Panc1 (cell line): ENCODE measurements at places on chromosomes 5 and 9.

- DNase-seq, result no peak
Observed at GRCh38 chr5:97009212-97009898, 73.5 kb downstream of the LNPEP start.

GRCh38 chr9:96177005-96177718, 124.8 kb downstream of the HSD17B3 start:
- no peak for DNase-seq

DNA sequence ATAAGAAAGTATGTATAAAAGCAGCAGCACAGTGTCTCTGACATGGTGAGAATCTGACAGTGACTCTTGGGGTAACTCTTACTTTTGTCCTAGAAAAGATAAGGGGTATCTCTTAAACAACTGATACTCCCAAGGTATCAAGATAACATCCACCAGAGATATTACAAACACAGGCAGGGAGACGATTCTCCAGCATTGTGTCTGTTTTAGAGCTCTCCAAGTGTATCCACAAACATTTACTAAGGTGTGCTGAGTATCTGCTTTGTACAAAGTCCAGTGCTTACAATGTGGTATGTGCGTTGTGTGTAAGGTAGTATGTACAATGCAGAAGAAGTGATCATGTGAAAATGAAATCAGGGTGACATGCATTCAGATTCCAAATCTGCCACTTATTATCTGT, 4.4 kb upstream of the TMEM245 start:
- no peak for DNase-seq

DNA sequence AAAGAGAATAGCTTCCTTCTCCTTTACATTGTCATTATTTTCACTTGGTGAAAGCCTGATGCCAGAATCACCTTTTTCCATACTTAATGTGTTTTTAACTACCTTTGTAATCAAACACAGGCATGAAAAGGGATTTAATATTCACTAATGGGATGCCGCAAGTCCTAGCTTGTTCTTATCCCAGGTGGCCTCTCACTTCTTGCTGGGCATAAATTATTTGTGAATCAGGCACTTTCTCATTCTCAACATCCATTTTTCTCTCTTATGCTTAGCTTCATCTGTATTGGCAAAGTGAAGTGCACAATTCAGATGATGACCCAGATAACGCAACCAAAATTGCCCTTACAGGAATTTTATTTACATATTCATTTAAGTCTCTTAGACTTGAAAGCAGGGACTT, 10.9 kb downstream of the ACTL7B start:
- DNase-seq, result no peak

DNA sequence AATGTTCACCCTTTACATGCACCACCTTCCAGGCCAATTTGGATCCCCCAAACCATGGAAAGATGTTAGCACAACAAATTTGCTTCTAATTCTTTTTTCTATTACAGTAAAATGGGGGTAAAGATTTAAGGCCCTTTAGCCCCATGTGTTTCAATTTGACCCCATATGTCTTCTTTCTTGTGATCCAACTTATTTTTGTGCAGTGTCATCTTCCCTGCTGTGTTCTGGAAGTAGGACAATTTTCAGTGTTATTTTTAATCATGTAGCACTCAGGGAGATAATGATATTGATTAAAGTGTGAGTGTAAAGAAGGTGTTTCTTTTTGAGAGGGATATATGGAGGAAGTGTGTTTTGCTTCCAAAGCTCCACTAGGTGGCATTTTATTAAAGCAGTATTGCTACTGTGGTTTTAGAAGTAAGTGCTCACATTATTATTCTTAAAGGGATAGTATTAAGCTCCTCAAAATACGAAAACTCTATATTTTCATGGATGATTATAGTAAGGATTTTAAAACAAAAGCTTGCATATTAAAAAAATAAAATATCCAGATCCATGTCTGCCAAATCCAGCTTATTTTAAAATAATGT, 118.7 kb upstream of the ATP10B start:
- DNase-seq, result no peak

DNA sequence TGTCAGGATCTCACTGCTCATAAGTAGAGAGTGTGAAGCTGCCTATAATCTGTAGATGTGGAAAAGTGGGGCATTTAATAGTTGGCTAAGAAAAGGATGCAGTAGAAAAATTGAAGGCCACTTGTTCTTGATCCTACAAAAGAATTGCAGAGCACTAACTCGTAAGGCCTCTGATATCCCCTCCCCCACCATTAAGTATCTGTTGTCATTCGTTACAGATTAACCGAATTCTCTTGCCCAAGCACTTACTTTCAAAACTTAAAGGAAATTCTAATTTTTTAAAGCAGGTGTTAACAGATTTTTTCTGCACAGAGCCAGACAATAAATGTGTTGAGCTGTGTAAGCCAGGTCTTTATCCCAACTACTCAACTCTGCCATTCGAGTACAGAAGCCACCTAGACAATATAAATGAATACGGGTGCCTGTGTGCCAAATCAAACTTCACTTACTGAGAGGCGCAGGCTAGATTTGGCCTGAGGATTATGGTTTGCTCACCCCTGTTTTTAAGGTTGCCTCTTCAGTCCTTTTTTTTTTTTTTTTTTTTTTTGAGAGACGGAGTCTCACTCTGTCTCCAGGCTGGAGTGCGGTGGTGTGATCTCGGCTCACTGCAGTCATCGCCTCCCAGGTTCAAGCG, 234.8 kb downstream of the RFK start:
- DNase-seq, result no peak

GRCh38 chr5:87399720-87400119, 13.0 kb downstream of the CCNH start:
- no peak for DNase-seq

DNA sequence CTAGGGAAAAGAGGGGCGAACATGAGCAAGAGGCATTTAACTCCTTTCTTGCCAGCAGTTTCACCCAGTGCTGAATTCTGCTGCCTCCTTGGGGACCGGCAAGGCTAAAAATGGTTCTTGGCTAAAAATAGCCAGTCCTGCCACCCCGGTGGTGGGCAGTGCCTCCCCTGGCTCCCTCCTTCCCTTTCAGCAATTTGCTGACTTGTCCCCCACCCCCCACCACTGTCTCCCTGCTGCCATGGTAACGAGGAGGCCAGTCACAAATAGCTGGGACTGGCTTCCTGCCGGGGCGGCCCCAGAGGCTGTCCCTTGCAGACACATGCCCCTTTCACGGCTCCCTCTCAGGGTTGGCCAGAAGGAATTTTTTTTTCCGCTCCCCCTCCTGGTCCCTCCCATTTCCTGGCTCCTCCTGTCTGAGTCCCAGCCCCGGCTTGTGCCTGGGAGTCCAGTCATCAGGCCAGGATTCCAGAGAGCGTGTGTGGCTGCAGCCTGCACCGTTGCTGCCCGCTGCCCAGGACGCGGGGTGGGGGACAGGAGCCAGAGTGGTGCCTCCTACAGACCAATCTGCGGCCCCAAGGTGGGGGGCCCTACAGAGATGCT, 130.3 kb downstream of the RGS3 start:
- DNase-seq, result peak; percentile 87

GRCh38 chr9:95273369-95274022, 44.0 kb downstream of the FANCC start:
- DNase-seq, result no peak

- no peak for DNase-seq
Observed at GRCh38 chr5:74272831-74273451, 367.6 kb downstream of the ENC1 start.

DNA sequence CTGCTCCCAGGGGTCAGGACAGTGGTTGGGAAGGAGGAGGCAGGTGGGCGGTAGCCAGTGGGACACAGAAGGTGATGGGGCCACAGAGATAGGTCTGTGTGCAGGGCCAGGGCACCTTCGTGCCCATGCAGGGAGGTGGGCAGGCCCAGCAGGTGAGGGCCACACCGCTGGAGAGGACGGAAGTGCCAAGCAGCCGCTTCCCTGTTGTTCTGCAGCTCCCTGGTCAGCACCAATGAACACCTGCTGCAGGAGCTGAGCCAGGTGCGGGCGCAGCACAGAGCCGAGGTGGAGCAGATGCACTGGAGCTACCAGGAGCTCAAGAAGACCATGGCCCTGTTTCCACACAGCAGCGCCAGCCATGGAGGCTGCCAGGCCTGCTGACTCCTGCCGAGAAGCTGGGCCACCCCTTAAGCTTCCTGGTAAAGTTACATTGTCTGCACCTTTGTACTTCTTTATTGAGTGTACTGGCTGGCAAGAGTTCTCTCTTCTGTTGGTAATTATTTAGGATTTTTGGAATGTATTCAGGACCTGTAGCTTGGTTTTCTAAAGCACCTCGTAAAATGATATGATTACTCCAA, 40.3 kb downstream of the TPPP start:
- no peak for DNase-seq

DNA sequence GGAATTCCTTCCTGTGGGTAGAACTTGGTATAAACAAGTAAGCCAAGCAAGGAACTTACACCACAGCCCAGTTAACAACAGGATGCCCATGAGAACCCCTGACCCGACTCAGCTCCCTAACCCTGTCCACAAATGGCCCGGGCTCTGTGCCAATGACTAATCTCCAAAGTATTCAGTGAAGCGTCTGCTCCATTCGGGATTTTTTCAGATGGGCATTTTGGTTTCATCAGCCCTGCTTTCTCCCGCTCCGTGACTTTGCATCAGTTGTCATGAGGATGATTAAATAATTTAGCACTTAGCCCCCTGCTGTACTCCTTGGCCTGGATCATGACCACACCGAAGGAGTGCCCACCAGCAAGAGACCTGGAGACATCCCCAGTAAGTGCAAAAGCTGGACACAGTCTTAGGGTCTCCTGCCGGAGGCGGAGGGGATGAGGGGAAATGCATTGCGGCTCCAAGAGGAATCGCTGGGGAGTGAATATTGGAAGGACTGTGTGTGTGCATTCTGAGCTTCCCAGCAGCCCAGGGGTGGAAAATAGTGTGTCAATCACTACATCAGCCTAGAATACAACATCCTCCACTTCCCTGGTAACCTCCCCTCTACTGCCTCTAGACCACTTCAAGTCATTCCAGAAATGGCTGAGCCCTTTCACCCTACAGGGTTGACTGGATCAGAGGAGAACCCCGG, 41.4 kb upstream of the DNAH5 start:
- peak; percentile 84 for DNase-seq

DNA sequence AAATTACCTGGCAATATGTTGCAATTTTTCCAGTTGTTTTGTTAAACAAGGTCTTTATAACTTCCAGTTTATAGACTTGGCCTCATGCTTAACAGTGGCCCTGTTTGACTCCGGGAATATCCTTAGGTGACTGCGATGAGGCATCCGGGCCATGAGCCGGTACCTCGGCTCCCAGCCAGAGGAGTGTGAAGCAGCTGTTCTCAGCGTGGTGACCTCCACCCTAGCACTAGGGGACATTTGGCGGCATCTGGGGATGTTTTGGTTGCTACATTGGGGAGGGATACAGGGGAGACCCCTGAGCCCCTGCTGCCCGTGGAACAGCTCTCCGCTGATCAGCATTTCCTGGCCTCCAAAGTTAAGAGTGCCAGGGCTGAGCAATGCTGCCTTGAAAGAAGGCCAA, 533.4 kb downstream of the IRX1 start:
- no peak for DNase-seq

GRCh38 chr9:73037613-73038012, 84.8 kb upstream of the ALDH1A1 start:
- DNase-seq, result no peak

- DNase-seq, result no peak
Observed at GRCh38 chr5:178990491-178990890, 4.6 kb downstream of the GRM6 start.

DNA sequence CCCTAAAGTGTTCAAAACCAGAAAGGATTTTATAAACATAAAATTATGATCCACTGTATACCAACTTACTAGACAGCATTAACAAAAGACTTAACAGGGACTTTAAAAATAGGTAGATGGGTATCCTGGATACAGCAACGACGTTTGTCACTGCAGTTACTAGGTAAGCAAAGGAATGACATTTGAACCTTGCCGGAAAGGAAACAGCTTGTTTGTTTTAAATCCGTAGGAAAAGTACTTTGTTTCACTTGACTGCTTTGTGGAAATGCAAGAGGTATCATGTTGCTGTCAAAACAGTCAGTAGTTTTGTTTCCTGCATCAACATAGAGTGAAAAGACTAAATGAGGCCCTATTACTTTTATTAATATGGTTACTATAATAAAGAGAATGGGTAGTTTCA, 122.9 kb downstream of the CDC42SE2 start:
- no peak for DNase-seq

GRCh38 chr5:131883984-131884383, 61.5 kb downstream of the MEIKIN start:
- no peak for DNase-seq

DNA sequence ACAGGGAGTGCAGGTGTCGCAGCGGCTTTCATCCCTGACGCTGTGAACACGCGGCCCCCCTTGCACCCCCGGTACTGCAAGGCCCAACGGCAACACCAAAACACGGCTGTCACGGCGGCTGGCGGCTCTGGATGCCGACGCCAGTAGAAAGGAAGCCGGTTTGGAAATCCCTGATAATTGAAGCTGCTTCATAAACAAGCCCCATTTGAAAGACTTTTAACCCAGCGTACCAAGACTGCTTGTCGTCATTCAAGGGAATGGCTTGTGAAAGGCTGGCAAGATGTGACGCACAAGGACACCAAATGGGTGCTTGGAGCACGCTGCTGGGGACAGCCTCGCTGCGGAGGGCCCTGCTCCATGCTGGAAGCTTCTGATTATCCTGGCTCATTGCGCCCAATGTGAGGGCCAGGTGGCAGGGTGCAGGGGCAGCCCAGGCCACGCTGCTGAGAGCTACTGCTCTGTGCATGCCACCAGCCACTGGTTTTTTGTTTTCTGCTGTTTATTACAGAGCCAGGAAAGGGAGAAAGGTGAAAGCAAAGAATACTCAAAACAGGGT, 63.1 kb downstream of the GTF3C4 start:
- DNase-seq, result no peak

GRCh38 chr5:8897316-8897715, 648.6 kb downstream of the SEMA5A start:
- DNase-seq, result no peak

DNA sequence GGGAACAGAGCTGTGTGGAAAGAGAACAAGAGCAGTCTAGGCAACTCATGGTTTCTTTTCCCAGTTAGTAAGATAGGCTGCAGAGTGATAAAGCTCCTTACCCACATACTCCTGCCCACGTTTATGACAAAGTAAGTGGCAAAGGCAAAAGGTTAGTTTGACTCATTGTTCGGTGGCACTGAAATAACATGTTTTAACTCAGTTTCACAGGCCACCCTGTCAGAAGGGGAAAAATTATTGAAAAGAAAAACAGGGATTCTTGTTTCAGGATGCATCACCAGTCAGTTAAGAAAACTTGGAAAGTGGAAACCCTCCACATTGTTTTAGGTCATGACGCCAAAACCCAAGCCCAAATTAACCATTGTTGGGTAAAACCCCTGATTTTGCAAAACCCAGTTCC, 22.3 kb upstream of the DAB2 start:
- DNase-seq, result no peak

DNA sequence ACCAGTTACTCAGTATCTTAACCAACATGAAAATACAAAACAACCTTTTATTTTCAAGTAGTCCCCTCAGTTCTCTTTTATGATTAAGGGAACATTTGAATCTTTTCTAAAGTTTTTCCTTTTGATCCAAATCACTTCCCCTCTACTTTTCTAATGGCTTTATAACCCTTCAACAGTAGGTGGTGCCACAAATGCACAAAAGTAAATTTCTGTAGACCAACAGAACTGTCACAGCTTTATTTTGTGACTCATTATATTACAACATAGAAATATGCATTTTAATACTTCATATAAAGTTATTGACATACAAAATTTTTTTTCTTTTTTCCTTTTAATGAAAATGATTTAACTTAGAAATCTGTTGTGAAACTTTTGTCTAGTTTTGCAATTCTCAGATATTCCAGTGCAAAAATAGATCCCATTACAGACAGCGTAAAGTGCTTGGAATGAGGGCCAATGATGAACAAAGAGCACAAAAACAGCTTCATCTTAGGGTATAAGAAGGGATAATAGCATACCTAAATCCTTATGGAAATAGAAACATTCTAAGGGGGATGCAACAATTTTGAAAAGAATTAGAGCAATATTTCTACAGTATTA, 17.0 kb downstream of the NIPSNAP3B start:
- DNase-seq, result no peak
